Effector memory CD8-positive, alpha-beta T cell (primary cell): ENCODE measurements at places on chromosomes 12 and 14.
A peak's percentile ranks its signal among the peaks of the same experiment; 100 is the strongest.

DNA sequence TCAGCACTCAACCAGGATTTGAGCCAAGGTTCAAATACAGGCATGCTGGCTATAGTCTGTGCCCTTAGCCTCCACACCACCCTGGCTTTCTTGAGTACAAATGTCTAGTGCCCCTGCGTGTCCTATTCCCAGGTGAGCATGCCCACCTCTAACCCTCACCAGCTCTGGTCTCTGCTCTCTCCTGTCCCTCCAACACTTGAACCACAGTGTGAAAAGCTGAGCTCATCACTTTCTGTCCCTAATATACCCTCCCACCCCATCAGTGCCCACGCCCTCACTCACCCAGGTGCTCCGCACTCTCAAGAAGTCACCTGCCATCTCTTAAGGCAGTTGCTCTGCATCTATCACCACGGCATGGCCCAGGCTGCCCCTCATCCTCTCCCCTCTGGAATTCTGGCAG lies 7.0 kb upstream of the KRT71 start:
- no peak for DNase-seq

DNA sequence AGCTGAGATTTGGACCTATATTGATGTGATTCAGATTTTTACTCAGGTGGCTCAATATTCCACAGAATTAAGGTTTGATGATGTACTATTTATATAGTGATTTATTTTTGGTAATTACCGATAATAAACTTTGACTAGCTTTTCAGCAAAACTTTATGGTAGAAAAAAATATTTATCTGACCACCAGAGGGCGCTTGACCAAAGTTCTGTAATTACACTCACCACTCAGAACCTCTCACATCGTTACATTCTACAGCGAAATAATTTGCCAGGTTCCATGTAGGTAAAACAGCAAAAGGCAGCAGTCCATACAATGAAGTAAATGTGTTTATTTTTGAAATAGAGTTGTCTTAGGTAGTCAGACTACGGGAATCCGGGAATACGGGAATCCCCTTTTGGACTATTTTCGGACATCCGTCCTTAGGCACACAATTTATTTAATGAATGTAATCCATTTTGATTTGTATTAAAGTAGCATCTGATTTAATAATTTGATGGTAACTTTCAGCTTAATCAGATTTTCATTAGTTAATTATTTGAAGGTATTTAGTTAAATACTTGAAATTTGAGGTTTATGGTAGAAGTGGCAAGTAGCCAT lies 143.0 kb upstream of the DDHD1 start:
- peak; percentile 15 for DNase-seq

DNA sequence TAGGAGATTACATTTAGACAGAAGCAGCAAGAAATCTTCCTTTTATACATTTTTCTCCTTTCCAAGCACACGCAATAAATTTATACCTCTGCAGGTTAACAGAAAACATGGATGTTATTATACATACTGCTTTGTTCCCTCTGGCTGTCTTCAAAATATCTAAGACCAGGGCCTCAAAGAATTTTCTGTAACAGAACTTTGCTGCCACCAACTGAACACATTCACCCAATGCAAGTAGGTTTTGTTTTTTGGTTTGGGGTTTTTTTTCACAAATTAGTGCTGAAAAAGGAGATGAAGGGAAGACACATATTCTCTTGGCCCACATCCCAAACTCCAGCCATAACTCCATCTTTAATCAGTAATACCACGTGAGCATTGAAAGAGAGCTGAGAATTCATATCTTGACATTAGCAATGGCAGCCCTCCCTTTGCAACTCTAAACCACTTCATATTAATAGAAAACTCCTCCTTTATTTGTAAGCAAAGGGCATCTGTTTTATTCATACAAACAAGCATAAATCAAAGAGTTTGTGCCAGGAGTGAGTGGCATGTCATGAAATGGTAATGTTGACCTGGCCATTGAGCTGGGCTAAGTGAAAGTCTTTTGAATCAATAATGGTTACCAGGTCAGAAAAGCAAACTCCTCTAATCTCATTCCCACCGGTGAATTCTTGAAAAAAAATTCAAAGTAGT lies 150.8 kb upstream of the FSCB start:
- DNase-seq = no peak

DNA sequence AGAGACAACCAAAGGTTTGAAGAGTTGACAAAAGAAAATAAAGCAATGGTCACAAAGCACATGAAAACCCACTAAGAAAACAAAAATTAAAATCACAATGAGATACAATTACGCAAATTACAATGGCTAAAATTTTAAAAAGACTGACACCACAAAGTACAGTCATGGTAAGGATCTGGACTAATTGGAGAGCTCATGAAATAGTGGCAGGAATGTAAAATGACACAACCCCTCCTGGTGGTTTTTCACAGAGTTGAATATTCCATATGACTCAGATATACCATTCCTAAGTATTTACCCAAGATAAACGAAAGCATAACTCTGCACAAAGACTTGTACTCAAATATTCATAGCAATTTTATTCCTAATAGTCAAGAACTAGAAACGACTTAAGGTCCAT lies 65.9 kb downstream of the NOVA1 start:
- DNase-seq = no peak

GRCh38 chr12:27552886-27553560 lies 29.0 kb downstream of the PPFIBP1 start:
- DNase-seq = no peak

- DNase-seq = no peak
Observed at GRCh38 chr14:49483268-49483667, 102.9 kb downstream of the RPS29 start.

DNA sequence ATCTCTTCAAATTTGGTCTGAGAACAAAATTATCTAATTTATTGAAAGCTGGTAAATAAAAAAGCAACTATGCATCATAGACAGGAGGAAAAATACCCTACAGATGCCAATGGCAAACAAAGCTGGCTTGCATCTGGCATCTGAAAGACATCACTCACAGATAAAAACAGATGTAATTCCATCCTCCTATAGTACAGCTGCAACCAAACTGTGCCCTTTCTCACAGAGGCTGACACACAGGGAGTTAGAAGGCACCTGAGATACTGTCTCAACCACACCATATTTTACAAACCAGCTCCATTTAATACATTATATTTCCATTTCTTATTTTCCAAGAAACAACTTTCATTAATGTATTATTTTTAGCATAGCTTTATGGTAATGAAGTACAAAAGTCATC lies 39.4 kb downstream of the DUSP16 start:
- DNase-seq = no peak

GRCh38 chr12:88638966-88639760 lies 58.9 kb upstream of the KITLG start:
- no peak for DNase-seq

DNA sequence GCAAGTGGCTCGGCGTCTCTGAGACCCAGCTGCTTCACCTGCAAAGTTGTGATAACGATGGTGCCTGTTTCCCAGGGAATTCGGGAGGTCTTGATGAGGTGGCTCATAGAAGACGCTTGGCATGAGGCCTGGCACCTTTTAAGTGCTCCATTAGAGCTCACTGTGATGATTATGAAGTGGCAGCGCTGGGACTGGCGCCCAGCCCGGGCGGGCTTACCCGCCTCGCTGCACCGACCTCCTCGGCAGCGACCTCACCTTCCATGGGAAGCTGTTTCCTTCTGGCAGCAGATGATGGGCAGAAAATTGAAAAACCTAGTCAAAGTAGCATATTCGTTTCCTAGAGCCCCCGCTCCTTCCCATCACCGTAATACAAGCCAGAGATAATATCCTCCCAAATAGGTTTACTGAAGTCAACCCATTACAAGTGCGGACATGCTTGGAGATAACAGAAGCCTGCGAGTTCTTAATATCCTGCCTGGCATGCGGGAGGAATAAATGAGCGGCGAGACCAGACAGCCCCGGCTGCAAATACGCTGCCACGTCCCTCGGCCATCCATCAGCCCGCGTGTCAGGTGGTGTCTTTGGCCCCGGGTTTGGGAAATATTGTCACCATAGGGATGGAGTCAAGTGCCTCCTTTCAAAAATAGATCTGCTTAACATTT lies 35.2 kb upstream of the DLK1 start:
- DNase-seq = no peak

DNA sequence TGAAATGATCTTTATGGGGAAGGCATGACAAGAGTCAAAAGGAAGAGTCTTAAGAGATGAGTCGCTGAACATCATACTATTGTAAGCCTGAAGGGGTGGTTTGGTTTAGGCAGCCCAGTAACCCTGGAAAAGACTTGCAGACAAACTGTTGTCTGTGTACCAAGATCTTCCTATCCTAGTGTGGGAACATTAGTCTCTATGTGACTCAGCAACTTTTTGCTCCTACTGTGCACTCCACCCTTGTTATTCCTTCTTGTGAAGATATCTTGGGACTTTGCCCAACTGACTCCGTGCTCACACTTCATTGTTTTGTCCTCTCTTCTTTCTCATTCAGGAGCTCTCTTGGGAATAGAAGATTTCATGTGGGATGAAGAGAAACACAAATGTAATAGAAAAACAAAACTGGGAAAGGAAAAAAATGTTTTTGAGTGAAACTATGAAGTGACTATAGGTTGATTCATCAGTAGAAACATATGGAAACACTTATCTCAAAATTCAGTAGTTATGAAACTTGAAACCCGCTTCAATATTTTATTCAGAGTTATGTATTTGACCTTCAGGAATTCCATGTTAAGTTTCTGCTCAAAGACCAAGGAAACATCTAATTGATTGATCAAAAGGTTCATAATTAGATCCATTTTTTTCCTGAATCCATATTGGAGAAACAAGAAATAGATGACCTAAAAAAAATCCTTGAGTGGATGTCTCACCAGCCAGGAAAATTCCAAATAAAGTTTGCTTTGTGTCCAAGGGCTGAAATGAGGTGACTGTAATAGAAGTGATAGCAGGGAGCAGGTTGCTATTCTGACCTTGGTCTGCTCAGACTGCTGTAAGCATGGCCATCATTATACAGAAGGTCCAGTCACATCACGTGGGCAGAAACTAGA lies 67.2 kb downstream of the BTG1 start:
- DNase-seq = no peak

GRCh38 chr14:90177539-90178189 lies 78.7 kb upstream of the PSMC1 start:
- no peak for DNase-seq

DNA sequence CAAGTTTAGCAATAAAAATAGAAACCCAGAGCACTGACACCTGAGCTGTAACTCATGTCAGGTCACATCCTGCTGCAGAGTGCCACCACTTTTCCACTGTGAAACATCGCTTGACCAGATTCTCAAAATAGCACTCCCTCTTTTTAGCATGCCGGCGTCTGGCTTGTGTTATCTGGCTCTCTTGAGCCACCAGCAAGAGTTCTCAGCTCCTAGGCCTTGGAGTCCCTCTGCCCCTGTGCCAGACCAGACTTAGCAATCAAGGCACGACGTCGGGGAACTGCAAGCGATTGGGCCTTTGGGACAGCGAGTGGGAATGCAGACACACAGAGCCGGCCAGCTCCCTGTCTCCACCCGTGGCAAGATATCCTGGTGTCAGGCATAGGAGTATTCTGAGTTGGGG lies 52.5 kb downstream of the SPIC start:
- DNase-seq = no peak

GRCh38 chr12:52605542-52605941 lies 4.3 kb upstream of the KRT72 start:
- no peak for DNase-seq

GRCh38 chr12:48459259-48459658 lies 13.1 kb upstream of the ANP32D start:
- DNase-seq = no peak

- DNase-seq = no peak
Observed at GRCh38 chr14:69928111-69928523, 48.9 kb downstream of the SMOC1 start.

DNA sequence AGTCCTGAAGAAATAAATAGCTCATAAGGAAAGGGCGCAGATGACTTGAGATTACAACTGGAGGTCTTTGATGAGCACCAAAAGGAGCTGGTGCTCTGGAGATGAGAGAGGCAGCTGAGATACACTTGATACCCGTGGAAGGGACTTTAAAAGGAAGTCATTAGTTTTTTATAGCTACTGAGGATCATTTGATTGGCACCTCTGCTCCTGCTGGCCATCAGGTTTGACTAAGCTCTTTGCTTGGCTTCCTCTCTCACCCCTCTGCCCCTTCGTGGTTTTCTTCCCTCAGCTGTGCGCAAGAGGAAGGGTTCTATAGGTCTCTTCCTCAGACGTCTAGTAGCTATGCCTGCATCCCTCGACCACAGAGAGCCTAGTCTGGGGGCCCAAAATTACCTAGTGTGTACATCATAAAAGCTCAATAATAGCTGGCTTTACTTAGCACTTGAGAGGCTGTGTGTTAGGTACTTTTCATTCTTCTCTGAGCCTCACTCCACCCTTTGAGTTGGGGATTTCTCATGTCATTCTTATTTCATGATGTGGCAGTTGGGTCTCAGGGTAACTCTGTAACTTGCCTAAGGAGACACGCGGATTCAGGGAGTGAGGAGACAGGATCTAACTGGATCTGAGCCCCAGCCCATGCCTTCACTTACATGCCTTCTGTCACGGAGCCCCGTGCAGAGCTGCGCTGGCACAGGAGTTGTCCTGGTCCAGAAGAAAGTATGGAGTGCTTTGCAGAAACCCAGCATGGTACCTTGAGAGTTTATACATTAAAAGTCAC lies 68.4 kb upstream of the ASPG start:
- no peak for DNase-seq

- DNase-seq = no peak
Observed at GRCh38 chr14:105250986-105251385, 2.7 kb downstream of the BTBD6 start.

DNA sequence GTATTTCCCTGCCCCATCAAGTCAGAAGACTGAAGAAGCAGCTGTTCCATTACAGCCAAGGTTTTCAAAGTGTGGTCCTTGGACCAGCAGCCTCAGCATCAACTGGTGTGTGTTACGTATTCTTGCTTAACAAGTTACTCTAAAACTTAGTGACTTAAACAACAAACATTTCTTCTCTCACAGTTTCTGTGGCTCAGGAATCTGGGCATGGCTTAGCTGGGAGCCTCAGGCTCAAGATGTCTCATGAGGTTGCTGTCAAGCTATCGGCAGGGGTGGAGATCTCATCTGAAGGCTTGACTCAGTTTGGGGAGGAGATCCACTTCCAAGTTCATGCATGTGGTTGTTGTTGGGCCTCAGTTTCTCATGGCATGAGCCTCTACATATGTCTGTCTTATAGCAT lies 174.5 kb downstream of the KTN1 start:
- no peak for DNase-seq

- no peak for DNase-seq
Observed at GRCh38 chr12:104551313-104551931, 94.7 kb downstream of the CHST11 start.
